Fibroblast of skin of left quadriceps (primary cell): ENCODE measurements at places on chromosomes 16 and 17.

DNA sequence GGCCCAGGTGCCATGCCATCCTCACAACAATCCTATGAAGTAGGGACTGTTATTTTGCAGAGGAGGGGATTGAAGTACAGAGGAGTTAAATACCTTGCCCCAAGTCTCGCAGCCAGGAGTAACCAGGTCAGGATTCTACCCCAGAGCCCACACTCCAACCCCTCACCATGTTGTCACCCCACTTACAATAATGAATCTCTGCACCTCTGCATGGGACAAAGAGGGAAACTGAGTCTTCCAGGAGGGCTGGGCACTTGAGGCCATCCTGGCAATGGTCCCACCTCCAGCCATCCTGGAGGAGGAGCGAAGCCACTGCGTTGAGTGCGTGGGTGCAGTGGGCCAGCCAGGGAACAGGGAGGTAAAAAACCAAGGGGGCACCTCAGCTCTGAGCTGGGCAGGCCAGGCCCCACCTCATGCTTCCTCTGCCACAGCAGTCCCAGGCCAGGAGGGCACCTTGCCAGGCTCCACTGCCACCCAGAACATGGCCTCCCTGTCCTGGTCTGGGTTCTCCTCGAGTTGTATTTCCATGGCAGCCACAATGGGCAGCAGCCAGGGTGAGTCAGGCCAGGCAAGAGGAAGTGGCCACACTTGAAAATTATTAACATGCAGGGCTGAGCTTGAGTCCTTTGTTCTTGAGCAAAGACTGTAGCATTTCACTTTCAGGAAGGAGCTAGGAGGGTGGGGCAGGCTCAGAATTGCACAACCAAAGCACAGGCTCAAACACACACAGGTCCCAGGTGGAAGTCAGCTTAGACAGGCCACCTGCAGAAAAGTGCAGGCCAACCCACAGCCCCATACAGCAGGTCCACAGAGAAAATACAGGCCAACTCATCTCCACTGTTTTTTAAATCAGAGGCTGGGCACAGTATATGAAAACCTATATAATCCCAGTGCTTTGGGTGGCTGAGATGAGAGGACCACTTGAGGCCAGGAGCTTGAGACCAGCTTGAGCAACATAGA is 52.1 kb downstream of the CUEDC1 start:
- peak; percentile 39 for DNase-seq

DNA sequence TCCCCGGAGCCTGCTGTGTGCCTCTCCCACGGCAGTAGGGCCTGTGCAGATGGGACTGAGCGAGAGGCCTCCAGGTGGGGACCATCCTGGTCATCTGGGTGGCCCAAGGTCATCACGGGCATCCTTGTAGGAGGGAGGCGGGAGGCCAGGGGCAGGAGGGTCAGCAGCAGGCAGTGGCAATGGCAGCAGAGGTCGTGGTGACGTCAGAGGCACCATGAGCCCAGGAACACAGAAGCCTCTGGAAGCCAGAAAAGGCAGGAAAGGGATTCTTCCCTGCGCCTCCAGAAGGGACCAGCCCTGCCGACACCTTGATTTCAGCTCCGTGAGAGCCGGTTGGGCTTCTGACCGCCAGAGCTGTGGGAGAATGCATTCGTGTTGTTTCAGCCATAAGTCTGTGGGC is 190.3 kb downstream of the BANP start:
- DNase-seq: no peak

GRCh38 chr16:2799859-2800226 is 1.6 kb downstream of the PRSS41 start:
- no peak for DNase-seq

DNA sequence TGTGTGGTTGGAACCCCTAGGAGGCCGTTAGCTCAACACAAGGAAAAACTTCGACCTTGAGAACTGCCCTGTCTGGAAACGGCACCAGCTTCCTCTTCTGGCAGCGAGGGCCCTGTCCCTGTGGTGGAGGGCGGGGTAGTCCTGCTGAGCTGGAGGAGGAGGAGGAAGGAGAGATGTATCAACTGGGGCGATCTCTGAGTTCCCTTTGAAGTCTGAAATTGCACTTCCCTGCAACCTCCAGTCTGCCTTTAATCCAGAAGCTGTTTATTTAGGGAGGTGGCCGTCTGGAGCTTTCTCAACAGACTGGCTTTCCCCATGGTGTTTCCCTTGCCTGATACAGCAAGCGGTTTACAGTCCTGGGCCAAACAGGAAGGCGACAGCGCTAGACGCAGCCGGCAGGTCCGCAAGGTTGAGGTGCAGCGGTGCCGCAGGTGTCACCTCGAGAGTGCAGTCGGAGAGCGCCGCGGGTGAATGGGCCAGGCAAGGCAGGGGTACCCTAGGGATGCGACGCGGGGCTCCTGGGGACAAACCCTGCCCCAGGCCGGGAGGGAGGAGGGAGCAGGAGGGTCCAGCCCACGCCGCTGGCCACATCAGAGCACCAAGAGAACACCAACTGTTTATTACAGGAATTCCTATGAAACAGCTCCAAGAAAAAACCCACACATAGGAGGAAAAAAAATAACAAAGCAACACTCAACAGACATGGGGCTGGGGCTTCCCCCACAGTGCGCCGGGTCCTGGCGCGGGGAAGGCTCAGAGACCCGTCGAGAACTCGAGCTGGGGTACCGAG is 11.4 kb upstream of the MRPS23 start:
- no peak for DNase-seq

DNA sequence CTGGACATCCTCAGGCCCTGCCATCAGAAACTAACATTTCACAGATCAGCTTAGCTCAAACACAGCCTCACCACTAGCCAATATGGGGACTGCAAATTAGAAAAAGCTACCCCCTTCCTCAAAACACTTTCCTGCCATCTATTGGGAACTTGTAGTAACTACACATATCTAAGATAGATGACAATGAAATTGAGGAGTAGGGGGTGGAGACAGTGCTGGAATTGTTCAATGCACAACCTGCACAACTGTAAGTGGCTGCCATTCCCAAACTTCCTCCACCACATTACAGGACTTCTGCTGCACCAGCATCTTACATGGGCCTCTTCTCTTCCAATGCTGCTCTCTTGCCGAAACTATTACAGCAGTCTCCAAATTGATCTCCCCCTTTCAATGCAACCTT is 21.9 kb downstream of the AIPL1 start:
- peak; percentile 21 for DNase-seq

- no peak for DNase-seq
These were observed 6.8 kb downstream of the USH1G start for GRCh38 chr17:74916136-74916850.

GRCh38 chr17:67489273-67489672 is 112.2 kb downstream of the PITPNC1 start:
- no peak for DNase-seq

- DNase-seq: no peak
These were observed 60.6 kb downstream of the C16orf82 start for GRCh38 chr16:27127308-27127707.

- DNase-seq: peak; percentile 41
These were observed 24.8 kb downstream of the ITPRIPL2 start for GRCh38 chr16:19138601-19139000.

DNA sequence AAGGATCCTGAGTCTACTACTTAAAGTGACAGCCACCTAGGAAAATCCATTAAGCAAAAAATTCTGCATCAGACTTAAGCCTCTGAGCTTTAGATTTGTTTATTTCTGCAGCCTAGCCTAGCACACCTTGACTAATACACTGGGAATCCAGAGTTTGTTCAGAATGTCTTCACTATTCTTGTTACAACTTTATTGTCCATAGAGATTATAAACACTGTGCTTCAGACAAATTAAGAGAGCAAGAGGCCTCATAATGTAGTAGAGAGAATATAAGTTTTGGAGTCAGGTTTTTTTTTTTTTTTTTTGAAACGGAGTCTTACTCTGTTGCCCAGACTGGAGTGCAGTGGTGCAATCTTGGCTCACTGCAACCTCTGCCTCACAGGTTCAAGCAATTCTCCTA is 8.9 kb upstream of the THUMPD1 start:
- no peak for DNase-seq

- DNase-seq: no peak
These were observed 18.5 kb downstream of the DEXI start for GRCh38 chr16:10923650-10924214.

DNA sequence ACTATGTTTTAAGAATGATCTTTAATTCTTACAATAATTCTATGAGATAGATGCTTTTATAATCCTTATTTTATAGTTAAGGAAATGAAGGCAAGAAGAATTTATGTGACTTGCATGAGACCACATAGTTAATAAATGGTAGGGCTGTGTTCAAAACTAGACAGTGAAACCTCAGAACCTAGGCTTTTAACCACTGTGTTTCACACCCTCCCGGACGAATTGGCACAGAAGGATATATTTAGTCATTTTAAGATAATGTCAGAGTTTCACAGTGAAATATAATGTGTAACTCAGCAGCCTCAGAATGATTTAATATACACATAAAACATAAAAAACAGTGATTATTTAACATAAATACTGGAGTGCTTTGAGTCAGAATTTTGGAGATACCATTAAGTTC is 57.0 kb downstream of the NSRP1 start:
- no peak for DNase-seq

GRCh38 chr17:45234641-45235415 is 13.1 kb downstream of the FMNL1 start:
- DNase-seq: no peak

GRCh38 chr17:63511331-63511730 is 11.8 kb upstream of the KCNH6 start:
- no peak for DNase-seq

DNA sequence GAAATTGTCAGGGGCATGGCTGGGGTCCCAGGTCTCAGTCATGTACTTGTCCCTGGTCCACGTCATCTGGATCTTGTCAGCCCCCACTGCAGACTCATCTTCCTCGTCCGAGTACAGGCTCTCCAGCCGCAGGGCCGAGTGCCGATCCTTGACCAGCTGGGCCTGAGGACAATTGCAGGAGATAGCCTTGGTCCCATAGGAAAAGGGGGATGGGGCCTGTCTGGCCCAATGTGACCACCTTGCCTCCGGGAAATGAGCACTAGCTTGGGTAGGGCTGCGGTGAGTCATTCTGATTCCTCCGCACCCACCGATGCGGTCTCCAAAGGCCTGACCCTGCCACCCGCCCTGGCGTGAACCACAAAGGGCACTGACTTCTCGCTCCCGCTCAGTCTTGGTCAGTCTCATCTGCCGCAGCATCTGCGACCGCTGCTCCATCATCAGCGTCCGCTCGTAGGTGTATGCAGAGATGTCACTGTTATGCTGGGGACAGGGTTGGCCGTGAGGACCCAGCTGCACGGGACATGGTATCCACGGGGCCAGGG is 1.5 kb upstream of the LCAT start:
- DNase-seq: no peak

DNA sequence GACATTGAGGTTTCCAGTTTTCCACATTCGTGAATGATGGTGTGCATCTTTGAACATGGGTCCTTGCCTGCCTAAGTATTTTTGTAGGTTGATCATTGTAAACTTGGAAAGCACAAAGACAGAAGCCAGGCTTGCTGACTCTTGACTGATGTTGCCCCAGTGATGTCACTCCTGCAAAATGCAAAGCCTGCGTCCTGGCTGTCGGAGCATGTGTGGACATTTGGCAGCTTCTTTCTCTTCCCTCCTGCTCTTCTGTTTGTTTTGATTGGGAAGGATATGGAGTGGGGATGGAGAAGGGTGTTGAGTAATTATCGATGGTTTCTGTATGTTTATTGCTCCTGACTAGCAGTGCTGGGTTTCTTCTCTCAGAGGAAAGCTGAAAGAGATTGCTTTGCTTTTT is 3.2 kb downstream of the NDE1 start:
- DNase-seq: peak; percentile 73

GRCh38 chr16:79303959-79304387 is 296.6 kb downstream of the MAF start:
- DNase-seq: no peak

DNA sequence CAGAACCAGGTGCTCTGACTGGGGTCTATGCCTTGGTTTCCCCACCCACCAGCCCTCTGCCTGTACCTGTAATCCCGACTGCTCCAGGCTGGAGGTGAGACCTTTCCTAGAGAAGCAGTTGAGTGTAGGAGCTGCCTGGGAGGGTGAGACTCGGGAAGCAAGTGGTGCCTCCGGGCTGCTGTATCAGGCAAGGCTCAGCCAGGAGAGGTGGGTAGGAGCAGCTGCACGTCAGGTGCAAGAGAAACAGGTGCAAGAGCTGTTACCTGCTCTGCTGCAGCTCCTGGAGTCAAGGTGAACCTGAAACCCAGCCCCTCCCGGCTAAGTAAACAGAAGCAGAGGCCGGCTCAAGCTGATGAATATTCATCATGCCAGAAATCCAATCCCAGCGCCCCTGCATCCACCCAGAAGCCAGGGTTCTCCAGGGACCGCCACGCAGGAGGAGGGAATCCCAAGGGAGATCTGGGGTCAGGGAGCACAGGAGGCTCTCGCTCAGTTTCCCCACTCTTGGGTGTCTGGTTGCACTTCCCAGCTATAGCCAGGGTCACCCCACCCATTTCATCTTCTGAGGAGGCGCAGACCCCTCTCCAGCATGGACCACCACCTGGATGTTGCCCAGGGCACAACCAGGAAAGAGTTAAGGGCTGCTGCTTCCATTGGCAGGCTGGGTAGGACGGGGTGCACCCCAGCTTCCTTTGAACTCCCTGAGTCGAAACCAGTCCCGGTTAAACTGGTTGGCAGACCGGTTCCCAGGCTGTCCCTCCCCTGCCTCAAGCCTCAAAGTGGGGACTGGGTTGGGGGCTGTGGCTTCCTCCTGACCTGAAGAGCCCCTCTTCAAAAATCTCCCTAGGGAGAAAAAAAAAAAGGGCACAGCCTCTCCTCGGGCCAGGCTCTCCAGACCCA is at the start of gene PRR15L:
PRR15L (minus strand) TSS at position 293 of the 900 bp plus-strand sequence. CDS start 4,649 bp downstream, outside the sequence.
- DNase-seq: no peak

GRCh38 chr16:3909791-3910583 is 29.5 kb upstream of the CREBBP start:
- DNase-seq: no peak

GRCh38 chr16:27826081-27826892 is 237.2 kb downstream of the GSG1L start:
- DNase-seq: no peak

DNA sequence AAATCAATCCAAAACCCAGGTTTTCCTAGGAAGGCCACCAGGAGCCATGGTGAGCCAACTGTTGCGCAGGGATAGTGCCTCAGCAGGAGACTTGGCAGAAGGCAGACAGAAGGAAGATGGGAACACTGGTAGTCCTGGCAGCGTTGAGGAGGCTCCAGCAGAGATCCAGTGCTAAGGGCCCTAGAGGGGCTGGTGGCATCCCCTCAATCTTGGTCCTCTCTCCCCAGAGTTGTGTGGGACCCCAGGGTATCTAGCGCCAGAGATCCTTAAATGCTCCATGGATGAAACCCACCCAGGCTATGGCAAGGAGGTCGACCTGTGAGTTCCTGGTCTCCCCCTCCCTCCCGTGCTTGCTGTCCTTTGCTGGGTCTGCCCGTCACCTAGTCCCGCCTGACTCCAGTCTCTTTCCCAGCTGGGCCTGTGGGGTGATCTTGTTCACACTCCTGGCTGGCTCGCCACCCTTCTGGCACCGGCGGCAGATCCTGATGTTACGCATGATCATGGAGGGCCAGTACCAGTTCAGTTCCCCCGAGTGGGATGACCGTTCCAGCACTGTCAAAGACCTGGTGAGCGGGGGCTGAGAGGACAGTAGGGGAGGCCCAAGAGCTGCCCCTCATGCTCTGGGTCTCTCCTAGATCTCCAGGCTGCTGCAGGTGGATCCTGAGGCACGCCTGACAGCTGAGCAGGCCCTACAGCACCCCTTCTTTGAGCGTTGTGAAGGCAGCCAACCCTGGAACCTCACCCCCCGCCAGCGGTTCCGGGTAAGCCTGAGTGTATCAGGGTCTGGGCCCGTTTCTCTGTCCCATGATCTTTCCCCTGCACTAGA is 5.7 kb downstream of the CFAP119 start:
- DNase-seq: no peak

- DNase-seq: no peak
These were observed 16.3 kb downstream of the KANSL1 start for GRCh38 chr17:46176975-46177374.
